Mesothelial cell of epicardium (in vitro differentiated cells): ENCODE measurements at places on chromosomes 7 and 10.

GRCh38 chr10:115250784-115251183 is 157.6 kb downstream of the ATRNL1 start:
- no peak for DNase-seq

DNA sequence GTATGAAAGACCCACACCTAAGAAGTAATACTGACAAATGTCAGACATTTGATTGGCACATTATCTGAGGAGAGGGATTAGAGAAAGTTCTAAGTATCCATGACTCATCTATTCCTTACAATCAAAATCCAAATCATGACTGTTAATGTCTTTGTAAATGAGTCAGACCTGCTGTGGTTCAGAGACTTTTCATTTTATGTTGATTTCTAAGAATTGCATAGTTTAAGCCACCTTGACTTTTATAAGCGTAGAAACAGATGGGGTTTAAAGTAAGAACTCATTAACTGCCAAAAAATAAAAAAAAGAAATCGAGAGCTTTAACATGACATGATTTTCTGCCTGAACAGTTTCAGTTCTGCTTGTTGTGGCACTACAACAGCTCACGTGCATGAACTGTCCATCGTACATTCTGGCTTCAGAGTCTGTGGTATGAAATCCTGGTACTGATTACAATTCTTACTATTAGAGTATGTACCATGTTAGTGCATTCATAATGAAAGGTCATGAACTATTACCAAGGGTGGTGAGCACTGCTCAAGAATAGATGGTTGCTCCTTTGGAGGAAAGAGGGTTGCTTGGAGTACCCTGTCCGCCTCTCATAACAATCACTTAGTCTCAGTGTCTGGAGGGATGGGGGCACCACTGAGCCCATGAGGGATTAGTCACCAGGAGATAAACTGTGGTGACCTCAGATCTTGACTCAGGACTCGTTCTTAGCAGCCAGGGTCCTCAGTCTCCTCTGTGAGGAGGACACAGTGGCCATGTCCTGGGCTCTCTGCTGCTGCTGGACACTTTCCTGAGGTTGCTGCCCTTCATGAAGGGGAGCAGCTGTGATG is 42.2 kb downstream of the ACSM6 start:
- DNase-seq, result no peak

DNA sequence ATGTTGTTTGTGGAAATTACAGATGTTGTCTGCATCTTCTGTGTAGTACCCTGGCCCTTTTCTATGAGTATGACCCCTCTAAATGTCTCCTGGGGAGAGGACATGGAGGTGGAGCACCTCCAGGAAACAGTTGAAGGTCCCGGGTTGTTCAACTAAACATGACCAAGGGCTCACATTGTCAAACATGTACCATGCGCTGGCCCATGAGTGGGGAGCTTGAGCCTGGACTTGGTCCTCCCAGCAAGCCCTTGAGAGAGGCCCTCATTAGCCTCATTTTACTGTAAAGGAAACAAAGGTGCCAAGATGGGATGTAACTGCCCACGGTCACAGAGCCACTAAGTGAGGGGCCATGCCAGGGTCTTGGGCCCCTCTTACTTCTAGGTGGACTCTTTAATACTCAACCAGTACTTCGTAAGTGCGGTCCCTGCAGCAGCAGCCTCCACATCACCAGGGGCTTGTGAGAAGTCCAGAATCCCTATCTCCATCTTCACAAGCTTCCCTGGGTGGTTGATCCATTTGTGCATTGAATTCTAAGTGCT is 31.2 kb downstream of the C10orf71 start:
- DNase-seq, result no peak

GRCh38 chr10:88041243-88042159 is 178.1 kb downstream of the PTEN start:
- no peak for DNase-seq

GRCh38 chr10:18554479-18554878 is 96.9 kb downstream of the NSUN6 start:
- no peak for DNase-seq

DNA sequence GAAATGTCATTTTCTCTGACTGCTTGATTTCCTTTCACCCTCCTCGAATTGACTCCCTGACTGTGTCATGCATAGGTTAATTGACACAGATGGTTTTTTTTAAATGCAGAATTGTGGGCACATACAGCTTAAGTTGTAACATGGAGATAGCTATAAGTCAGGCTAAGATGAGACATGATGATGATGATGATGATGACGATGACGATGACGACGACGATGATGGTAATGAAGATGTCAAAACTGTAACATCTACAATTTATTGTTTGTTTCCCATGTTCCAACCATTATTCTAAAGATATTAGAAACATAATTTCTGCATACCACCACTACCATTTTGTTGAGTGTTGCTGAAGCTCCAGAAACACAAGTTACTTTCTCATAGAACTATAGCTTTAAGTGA is 1232.8 kb downstream of the XPNPEP1 start:
- no peak for DNase-seq

DNA sequence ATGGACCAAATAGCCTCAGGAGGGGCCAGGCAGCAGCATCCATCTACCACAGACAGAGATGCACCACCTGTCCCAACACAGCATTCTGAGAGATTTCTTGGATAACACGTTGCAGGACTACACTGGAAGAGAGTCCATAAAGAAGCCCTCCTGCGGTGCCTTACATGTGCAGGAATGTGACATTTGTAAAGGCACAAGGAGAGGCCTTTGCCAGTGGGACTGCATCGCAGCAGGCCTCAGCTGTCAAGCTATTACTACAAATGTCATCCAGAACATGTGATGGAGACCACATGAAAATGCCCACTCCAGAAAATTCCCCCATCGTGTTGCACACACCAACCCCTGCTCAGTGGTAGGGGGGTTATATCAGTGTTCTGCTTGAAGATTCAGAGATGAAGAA is 77.4 kb downstream of the ATXN7L1 start:
- no peak for DNase-seq

DNA sequence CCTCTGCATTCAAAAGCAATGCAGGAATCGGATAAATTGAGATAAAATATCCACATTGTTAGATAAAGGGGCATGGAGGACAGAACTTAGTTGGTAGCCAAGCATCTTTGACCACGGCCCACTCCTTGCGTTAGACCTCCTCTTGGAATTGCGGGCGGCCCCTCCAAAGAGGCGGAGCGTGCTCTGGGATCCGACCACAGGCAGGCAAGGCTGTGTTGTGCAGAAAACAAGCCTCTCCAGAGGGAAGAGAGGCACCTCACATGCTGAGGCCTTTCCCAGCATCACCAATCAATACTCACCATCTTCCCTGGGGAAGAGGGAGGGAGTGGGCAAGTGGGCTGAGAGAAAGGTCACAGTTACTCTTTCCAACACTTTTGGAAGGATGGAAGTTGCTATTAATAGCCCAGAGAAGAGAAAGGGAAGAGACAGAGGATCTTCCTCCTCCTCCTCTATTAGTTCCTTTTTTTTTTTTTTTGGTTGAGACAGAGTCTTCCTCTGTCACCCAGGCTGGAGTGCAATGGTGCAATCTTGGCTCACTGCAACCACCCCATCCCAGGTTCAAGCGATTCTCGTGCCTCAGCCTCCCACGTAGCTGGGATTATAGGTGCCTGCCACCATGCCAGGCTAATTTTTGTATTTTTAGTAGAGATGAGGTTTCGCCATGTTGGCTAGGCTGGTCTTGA is 49.7 kb upstream of the NRF1 start:
- no peak for DNase-seq

DNA sequence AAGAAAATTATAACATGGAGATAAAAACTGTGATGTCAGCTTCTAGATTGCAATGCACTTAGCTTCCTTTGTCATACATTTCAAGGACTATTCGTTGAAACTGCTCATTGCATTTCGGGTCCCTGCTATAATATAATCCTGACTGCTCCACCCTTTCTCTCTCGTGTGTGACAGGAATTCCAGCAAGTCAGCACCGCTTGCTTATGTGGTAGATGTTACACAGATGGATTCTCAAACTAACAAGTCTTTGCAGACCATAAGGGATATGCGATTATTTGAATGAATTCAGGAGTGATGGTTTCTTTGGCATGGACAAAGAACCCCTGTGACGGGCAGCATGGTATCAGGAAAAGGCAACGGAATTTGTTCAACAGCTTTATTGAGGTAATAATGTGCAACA is 184.0 kb downstream of the GRID1 start:
- DNase-seq, result no peak

DNA sequence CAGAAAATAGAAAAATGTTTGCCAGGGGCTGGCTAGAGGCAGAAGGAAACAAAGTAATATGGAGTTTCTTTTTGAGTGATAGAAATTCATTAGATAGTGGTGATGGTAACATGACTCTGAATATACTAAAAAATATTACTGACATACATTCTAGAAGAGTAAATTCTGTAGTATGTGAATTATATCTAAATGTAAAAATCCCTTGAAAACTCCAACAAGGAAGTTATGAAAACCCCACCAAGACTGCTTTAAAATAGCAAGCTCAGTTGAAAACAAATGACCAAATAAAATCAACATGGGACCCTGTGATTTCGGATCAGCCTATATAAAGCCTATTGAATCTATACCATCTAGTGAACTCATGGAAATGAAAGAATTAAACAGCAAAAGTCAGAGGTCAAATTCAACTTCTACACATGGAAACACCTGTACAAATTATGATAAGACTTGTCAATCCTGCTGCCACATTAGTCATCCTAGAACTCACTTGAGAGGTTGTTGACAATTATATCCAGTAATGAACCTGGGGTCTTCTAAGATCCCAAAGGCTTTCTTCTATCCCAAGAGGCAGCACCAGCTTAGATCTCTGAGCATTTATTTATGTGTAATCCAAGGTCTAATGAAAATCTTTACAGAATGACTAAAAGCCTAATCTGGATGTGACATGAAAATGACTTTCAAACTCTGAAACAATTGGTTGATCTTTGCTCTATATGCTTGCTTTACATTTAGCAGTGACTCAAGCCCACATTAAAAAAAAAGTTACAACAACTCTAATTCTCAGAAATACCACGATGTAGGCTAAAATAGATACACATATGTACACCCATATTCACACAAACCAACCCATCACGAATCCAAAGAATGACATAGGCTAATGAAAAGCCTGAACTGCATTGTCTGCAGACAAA is 59.3 kb downstream of the OSBPL3 start:
- no peak for DNase-seq

- no peak for DNase-seq
These were observed 20.3 kb downstream of the PARD3 start for GRCh38 chr10:34794835-34795234.

GRCh38 chr7:223118-223800 is 30.9 kb downstream of the FAM20C start:
- no peak for DNase-seq
